Liver (tissue), 10 donors: ENCODE measurements at places on chromosomes 13 and 19.

DNA sequence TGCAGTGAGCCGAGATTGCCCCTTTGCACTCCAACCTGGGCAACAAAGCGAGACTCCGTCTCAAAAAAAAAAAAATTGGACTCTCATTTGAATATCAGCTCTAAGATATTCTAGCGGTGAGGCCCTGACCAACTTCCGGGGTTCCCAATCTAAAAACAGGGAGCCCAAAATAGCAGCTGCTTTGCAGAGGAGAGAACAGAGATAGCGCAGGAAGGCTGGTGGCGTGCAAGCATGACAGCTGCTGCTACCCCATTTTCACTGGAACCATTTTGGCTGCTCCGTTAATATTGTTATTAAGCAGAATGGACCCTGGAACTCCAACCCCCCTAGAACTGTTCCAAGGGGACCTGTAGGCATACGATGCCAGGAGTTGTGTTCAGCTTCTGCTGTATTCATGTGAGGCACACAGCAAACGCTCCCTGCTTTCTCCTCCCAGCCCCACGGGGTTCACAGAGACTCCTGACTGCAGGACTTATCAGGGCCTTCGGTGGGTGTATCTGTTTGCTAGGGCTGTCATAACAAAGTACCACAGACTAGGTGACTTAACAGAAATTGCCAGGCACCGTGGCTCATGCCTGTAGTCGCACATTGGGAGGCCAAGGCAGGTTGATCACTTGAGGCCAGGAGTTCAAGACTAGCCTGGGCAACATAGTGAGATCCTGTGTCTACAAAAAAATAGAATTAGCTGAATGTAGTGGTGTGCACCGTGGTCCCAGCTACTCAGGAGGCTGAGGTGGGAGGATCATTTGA is 11.5 kb downstream of the STXBP2 start:
- DNase-seq = no peak

DNA sequence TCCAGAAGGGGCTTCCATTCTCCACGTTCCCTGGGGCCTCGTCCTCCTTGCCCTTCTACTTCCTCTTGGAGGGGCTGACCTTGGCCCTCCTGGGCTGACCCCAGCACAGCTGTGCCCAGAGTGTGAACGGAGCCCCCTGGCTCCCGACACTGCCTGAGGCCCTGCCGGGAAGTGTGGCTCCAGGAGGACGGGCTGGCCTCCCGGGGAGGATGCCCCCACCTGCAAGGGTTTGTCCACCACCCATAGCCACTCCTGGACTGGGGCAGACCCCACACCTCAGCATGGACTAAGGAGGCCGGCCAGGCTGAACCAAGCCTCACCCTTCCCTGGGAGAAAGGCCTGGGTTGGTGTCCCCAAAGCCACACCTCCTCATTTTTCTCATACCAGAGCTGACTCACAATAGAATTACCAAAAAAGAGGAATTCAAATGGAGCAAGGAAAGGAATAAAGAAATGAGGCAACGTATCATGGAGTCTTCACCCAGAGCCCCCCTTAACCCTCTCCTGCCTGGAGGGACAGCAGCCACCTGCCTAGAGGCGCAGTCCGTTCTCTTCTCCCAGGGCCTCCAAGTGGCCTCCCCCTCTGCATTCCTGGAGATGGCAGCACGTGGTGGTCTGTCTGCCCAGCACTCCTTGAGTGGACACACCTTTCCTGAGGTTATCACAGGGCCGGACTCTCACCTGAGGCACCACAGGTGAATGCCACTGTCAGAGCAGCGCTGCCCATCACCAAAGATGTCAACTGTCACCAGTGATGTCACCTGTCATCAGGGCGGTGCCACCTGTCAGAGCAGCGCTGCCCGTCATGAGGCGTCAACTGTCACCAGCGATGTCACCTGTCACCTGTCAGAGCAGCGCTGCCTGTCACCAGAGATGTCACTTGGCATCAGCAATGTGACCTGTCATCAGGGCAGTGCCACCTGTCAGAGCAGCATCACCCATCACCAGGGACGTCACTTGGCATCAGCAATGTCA is 3.1 kb upstream of the C13orf46 start:
- DNase-seq = no peak

- no peak for DNase-seq
Measured at GRCh38 chr19:49103331-49104085, 10.7 kb upstream of the LIN7B start.

GRCh38 chr13:90352763-90353162 is 994.7 kb upstream of the MIR17HG start:
- no peak for DNase-seq

GRCh38 chr19:35212241-35212640 is 16.3 kb downstream of the FAM187B start:
- no peak for DNase-seq

GRCh38 chr13:114087430-114087829 is 45.0 kb downstream of the RASA3 start:
- no peak for DNase-seq

- no peak for DNase-seq
Measured at GRCh38 chr13:26834646-26835045, 74.1 kb upstream of the GPR12 start.

- no peak for DNase-seq
Measured at GRCh38 chr13:40895227-40896184, 106.1 kb downstream of the SLC25A15 start.

GRCh38 chr19:39196860-39197562 is at the start of gene NCCRP1:
Gene NCCRP1, plus strand, starts transcription at chr19:39196964. Its CDS starts 19 bp downstream, at chr19:39196983.
- no peak for DNase-seq

- DNase-seq = no peak
Measured at GRCh38 chr19:55197528-55197927, 11.8 kb downstream of the PTPRH start.

DNA sequence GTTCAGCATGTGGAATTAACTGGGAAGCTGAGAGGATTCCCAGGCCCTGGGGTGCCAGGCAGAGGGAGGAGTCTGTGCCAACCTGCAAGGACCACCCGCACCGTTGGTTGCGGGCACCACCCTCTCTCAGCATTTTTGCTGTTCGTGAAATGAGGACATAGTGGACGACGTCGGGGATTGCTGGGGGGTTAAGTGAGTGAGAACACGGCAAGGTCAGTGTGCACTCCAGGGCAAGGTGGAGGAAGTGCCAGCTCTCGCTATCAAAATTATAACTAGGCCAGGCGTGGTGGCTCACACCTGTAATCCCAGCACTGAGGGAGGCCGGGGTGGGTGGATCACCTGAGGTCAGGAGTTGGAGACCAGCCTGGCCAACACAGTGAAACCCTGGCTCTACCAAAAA is 2.2 kb downstream of the FXYD3 start:
- no peak for DNase-seq

DNA sequence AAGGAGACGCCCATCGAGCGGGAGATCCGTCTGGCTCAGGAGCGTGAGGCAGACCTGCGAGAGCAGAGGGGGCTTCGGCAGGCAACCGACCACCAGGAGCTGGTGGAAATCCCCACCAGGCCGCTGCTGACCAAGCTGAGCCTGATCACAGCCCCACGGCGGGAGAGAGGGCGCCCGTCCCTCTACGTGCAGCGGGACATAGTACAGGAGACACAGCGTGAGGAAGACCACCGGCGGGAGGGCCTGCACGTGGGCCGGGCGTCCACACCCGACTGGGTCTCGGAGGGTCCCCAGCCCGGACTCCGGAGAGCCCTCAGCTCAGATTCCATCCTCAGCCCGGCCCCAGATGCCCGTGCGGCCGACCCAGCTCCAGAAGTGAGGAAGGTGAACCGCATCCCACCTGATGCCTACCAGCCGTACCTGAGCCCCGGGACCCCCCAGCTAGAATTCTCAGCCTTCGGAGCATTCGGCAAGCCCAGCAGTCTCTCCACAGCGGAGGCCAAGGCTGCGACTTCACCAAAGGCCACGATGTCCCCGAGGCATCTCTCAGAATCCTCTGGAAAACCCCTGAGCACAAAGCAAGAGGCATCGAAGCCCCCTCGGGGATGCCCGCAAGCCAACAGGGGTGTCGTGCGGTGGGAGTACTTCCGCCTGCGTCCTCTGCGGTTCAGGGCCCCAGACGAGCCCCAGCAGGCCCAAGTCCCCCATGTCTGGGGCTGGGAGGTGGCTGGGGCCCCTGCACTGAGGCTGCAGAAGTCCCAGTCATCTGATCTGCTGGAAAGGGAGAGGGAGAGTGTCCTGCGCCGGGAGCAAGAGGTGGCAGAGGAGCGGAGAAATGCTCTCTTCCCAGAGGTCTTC is 7.1 kb downstream of the MISP start:
- no peak for DNase-seq

DNA sequence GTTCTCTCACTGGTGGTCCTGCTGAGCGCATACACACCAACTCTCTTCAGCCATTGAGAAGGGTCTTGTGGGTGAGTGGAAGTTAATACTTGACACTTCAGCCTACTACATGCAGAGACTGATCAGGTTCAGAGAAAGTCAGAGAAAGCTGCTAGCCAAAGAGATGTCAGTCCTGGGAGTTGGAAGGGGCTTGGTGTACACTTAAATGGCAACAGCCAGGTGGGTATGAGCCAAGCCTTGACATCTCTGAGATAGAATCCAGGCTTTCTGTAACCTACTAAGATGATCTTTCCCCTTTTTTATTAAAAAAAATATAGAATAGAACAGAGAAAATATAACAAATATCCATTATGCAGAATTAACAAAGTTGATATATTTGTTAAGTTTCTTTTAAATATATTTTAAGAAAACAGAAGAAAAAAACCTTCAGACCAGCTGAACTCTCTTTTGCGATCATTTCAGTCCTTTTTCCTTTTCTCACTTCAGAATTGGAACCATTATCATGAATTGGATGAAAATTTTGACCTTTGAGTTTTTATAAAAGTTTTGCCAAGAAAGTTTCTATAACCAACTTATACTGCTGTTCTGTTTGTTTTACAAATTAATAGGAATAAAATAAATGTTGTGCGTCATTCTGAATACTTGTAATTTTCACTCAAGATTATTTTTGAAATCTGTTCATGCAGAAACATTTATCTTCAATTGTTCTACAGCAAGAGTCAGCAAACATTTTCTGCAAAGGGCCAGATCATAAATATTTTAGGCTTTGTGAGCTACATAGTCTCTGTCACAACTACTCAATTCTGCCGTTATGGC is 153.0 kb downstream of the RFC3 start:
- DNase-seq = no peak

GRCh38 chr13:76885203-76886004 is 801 bp downstream of the KCTD12 start:
- peak; percentile 42 for DNase-seq

- no peak for DNase-seq
Measured at GRCh38 chr13:102854675-102855074, 8.8 kb downstream of the ERCC5 start.

DNA sequence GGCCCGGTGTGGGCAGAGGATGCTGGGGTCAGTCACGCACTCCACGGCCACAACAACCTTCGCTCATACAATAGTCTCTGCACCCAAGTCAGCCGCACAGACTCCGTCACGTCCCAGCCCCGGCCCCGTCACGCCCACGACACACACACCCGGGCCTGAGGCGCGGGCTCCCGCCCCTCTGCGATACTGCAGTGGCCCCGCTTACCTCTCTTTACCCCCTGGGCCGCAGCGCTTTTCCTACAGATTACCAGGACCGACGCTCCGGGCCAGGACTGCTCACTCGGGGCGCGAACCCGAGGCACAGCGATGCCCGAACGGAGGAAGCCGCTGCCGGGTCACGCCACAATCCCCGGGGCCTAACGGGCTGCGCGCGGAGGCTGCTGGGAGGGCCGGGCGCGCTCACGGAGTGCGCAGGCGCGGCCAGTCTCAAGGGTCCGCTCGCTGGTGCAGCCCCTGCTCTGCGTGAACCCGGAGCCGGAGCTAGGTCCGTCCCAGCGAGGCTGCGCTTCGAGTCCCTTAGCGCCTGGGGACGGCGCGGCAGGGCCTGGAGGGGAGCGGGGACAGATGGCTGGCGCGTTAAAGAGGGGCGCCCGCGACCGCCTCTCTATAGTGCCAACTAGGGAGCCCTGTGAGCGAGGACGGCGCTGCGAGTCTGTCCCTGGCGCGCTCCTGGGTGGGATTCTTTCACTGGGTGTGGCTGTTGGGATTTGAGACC is at the start of gene ZFP82:
Gene ZFP82 (minus strand): TSS at position 358 of the 715 bp plus-strand sequence. CDS start 8,855 bp downstream, outside the sequence.
- DNase-seq = peak; percentile 81

DNA sequence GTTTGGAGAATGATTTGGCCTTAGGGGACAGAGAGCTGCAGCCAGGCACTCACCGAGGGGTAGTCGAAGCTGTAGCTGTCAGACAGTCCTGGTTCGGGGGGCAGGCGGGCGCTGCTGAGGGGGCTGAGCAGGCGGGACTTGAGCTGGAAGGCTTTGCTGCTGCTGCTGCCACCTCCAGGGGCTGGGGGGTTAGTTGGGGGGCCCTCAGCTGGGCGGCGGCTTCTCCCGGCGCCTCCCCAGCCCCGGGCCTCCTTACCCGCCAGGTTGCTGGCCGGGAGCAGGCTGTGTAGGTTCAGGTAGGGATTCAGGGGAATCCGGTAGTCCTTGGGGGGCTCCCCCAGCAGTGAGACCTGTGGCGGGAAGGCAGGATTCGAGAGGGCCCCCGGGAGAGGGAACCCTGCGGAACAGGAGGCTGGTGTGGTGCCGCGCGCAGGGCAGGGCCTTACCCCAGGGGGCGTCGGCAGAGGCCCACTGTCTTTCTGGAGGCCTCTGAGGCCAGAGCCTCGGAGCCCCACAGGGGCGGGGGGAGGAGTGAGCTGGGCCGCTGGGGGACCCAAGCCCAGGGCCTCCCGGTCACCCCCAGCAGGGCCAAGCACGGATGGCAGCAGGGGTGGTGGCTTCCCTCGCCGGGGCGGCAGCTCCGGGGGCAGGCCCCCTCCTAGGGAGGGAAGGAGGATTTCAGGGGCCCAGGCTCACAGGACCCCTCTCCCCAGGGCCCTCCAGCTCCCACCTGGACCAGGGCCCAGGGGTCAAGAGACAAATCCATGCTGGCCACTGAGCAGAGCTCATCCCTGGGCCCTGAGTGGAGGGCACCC is 5.0 kb upstream of the FDX2 start:
- no peak for DNase-seq

DNA sequence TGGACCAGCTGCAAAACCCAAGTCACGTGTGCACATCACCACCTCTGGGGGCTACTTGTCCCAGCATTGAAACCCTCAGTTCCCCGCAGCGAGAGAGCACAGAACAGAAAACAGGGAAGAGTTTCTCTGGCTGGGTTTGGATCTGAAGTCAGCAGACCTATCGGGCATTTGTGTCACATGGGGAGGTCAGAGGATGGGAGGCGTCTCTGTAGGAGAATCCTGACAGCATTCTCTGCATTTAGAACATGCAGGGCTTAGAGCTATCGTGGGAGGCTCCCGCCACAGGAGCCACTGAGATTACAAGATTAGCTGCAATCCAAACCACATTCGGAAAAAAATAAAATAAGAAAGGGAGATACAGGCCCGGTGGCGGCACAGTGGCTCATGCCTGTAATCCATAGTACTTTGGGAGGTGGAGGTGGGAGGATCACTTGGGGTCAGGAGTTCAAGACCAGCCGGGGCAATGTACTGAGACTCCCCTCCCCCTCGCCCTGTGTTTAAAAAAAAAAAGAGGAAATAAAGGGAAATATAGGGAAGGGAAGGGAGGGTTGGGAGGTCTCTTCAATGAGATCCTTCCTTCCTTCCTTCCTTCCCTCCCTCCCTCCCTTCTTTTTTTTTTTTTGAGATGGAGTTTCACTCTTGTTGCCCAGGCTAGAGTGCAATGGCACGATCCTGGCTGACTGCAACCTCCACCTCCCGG is 2.9 kb upstream of the TLE6 start:
- no peak for DNase-seq

DNA sequence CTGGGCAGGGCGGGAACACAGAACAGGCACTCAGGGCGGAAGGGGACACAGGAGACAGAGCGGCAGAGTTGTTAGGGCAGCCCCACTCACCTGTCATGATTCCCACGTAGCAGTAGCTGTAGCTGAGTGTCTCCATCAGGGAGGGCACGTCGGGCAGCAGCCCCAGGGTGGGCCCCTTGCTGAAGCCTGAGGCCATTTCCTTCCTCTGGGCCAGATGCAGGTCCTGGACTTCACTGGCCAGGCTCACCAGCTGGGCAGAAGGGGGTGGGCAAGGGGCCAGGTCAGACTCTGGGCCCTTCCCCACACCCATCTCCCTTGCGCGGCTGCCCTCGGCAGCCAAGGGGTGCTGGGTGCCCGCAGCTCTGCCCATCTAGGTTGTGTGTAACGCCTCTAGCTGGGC is 5.9 kb downstream of the MBOAT7 start:
- DNase-seq = no peak
